ENCODE measurements at places on chromosomes 13 and 19.

- peak; percentile 48 for DNase-seq
Observed at GRCh38 chr13:48976576-48977285, 1.0 kb downstream of the FNDC3A start.

DNA sequence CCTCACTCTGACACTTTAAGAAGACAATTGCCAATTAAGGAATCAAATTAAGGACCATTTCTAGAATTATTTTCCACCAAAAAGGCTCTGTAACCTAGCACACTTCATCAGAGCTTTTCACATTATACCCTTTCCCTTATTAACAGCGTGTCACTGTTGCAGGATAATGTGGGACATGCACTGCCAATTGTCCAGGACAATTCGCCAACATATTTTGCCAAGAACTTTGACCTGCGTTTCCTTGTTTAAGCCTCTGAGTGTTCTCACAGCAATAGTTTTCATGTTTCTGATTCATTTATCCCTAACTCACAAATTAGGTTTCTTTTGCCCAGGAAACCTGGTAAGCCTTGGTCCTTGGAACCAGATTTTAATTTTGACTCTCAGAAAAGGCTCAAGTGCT, 13.3 kb downstream of the COL4A1 start:
- no peak for DNase-seq

GRCh38 chr19:41234512-41235168, 15.6 kb downstream of the AXL start:
- DNase-seq = no peak

DNA sequence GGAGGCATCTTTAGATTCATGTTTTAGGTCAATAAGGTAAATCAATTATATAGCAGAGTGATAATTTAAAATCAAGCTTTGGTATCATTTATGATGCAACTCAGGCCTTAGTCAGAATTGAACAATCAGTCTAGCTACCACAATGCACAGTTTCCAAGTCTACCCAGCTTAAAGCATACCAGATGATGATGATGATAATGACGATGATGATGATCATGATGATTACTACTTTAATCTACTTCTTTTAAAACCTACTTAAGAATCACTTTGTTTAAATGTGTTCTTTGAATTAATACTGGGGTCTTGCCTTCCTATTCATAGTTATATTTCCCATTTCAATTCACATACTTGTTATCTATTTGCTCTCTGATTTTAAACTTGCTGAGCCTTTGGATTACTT, 1872.7 kb downstream of the OLFM4 start:
- no peak for DNase-seq

DNA sequence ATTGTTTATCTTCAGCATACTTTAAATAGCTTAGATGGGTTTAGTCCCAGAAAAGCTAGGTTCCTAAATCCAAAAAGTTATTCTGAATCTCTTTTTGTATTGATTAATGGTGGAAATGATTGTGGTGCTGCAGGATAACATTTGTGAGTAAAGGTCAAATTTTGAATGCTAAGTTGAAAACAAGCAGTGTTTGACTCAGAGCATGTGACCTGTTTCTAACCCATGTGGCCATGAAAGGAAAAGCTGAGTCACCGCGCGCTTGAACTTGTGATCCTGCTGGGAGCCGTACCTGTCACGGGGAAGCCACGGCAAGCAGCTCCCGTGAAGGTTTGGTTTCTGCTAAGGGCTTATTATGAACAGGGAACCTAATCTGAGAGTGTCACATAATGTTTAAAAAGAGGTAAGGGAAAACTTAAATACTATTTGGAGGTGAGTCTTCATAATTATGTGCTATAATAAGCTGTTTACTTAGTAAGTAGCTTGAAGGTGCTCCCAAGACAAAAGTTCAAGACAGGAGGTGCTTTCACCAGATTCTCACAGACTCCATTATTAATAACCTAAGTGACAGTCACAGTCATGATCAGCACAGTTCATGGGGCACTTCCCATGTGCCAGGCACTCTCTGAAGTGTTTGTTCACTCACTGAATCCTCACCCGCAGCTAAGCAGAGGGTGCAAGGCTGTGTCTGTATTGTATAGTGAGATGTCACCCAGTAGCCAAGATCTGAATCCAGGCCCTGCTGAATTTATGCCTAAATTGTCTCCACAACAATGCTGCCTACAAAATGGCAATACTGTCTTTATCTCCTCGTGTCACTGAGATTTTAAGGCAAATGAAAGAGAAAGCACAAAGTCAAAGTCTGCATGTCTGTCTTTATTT, 286.5 kb downstream of the MYO16 start:
- no peak for DNase-seq

DNA sequence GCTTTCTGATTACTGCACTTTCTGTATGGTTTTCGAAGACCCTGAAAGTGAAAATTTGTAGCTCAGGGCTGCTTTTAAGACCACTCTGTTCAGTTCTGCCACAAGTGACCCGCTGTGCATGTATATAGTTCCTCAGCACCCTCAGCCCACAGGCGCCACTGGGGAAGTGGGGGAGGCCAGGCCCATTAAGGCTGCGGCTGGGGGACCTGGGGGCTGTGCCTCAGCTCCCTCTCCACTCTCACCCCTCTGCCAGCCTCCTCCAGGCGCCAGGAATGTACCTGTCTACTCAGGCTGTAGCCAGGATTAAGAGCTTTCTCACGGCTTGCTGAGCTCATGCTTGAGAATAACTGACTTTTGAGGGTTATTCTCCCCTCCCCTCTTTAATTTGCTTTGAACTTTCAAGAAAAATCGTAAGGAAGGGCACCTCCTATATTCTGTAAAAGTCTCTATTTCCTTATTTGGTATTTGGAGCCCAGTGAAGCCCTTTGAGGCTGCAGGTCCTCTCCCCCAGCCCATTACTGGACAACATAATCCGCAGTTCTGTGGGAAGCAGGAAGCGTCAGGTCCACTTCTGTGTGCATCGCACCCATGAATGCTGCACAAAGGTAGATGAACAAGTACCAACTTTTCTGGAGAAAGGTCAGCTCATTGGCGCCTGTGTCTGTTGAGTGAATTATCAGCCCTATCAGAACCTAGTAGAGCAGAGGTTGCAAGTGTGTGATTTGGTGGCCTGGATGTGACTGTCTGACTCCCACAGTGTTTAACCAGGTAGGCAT, 29.6 kb downstream of the GJA3 start:
- DNase-seq = no peak

- no peak for DNase-seq
Observed at GRCh38 chr13:45621950-45622349, 6.4 kb upstream of the ERICH6B start.

DNA sequence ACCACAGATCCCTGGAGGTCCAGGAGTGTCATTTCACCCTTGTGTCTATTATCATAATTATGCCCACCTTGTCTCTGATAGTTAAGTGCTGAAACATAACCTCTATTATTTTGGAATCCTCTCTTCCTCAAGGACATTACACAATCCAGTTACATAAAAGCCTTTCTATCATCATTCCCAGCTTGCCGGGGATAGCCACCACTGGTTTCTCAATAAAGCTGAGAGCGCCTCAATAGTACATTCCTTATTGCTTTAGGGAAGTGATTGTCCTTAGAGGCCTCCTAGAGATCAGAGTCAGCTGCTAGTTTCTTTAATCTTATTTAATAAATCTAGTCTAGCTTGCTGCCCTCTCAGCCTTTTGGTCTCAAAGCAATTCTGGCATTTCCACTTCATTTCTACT, 490.0 kb upstream of the ATXN8OS start:
- DNase-seq = no peak

DNA sequence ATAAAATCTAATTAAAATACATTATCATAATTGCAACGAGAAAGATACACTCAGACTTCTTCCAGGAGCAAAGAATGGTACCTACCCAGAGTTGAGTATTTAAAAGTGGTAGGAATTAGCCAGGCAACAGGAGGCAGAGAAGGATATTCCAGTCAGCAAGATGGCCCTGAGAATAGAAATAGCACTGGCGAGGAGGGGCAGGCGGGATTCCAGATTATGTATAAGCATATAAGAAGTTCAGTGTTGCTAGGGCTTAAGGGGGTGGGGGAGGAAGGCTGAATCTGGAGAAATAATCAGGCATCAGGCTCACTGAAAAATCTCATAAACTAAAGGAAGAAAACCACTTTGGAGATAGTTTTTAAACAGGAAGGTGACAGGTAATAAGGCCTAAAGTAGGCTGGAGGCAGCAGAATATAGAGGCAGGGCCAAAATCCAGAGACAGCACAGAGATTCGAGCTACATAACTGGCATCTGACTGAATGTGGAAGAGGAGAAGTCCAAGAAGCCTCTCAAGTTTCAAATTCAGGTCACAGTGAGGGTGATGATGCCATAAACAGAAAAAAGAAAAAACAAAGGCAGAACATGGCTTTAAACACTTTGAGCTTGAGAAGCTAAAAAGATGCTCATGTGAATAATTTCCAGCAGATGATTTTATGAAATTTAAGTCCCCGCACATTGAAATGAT, 7.5 kb downstream of the KPNA3 start:
- DNase-seq = no peak

DNA sequence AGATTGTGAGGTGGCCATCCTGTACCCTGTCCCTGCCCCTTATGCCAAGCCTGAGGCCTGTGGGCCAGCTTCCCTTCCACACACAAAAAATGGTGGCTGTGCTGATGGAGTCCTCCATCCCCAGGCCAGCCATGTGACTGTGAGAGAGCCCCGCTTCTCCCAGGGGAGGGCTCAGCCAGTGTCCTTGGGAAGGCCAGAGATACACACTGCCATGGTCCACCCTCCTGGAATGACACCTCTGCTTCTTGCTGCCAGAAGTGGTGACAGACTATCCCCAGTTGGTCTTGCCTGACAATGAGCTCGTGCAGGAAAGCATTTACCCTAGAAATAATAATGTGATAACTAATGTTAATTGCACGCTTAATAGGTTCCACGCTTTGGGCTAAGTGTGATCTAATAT, 38.0 kb downstream of the FAM124A start:
- no peak for DNase-seq

DNA sequence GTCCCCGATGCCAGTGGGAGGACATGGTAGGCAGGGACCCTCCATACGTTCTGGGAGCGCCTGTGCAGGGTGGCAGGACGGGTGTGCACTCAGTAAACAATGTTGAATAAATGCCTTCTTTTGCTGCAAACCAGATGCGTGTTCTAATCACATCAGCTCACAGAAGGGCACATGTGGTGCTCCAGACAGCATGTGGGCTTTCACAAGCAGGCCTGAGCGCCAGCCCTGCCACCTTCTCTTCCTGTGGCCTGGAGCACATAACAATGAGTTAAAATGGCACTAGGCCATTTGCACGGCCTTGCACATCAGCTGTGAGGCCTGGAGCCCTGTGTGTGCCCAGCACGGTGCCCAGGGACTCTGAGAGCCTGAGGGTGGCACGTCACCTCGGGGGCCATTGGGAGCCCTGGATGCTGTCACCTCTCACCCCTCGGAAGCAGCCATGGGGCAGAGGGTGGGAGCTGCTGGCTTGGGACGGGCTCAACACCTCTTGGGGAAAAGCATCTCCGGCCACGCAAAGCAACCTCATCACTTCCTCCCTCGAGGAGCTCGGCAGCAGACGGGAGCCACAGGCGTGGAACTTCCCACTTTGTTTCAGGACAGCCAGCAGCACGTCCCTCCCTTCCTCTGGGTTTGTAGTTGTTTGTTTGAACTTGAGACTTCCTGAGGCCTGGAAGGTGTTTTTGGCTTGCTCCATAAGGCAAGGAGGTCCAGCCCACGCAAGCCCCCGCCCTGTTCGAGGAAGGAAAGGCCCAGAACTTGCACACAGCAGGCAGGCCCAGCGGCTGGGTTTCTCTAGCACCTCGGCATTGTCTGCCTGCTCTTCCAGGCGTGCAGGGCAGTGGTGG, 9.8 kb downstream of the MCF2L start:
- DNase-seq = no peak

DNA sequence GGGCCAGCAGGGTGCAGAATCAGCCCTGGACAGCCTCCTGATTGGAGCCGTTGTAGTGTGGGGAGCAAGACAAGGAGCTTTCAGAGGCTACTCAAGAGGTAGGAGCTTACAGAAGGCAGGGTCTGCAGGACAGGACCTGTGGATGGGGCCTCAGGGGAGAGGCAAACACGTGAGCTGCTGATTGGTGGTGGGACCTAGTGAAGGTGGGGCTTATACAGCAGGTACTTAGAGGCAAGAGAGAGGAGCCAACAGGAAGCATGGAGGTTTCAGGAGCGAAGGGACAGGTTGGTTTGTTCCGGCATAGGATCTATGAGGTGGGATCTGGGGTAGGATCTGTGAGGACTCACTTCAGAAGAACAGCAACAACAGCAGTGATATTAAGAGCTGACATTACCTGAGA, 32.4 kb downstream of the ZSWIM4 start:
- no peak for DNase-seq

GRCh38 chr19:21430675-21431074, 33.7 kb downstream of the ZNF493 start:
- no peak for DNase-seq

GRCh38 chr13:44276061-44276460, 97.6 kb upstream of the SERP2 start:
- DNase-seq = no peak

- no peak for DNase-seq
Observed at GRCh38 chr13:99264051-99264450, 5.9 kb upstream of the GPR18 start.

GRCh38 chr13:75836441-75836840, 200.3 kb downstream of the LMO7 start:
- no peak for DNase-seq
